ENCODE measurements at places on chromosomes 5 and 9.

GRCh38 chr5:115377468-115378217 is 81.2 kb upstream of the CCDC112 start:
- peak; percentile 47 for DNase-seq

GRCh38 chr5:139658928-139659667 is 10.9 kb downstream of the CXXC5 start:
- peak; percentile 55 for DNase-seq

DNA sequence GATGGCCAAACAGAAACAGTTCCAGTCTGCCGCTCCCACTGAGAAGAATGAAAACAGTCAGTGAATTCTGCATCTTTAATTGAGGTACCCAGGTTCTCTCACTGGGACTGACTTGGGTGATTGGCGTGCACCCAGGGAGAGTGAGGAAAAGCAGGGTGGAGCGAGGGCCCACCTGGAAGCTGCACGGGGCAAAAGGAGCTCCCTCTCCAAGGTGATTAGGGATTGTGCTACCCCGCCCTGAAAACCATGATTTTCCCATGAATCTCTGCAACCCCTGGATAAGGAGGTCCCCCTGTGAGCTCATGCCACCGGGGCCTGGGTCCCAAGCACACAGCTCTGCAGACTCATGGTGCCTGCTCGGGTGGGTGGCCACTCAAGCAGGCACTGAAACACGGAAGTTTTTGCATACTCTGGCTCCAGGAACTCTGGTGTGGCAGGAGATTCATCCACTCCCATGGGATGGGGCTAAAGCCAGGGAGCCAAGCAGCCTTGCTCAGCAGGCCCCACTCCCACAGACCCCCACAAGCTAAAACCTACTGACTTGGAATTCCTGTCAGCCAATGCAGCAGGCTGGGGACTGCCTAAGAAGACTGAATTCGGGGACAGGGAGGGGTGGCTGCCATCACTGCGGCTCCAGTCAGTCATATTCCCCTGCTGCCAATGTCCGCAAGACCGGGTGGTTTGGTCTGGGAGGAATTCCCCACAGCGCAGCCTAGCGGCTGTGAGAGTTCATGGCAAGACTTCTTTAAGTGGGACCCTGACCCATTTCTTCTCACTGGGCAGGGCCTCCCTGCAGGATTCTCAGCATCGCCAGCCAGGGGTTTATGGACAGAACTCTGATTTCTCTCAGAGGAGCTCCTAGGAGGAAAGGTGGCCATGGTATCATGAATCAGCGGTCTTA is 652.2 kb upstream of the RGMB start:
- no peak for DNase-seq

- DNase-seq = no peak
These were observed 6.2 kb downstream of the REEP5 start for GRCh38 chr5:112915831-112916230.

- DNase-seq = no peak
These were observed 92.7 kb downstream of the NRG2 start for GRCh38 chr5:139950436-139950835.

GRCh38 chr5:95380103-95380628 is 11.0 kb upstream of the FAM81B start:
- no peak for DNase-seq

DNA sequence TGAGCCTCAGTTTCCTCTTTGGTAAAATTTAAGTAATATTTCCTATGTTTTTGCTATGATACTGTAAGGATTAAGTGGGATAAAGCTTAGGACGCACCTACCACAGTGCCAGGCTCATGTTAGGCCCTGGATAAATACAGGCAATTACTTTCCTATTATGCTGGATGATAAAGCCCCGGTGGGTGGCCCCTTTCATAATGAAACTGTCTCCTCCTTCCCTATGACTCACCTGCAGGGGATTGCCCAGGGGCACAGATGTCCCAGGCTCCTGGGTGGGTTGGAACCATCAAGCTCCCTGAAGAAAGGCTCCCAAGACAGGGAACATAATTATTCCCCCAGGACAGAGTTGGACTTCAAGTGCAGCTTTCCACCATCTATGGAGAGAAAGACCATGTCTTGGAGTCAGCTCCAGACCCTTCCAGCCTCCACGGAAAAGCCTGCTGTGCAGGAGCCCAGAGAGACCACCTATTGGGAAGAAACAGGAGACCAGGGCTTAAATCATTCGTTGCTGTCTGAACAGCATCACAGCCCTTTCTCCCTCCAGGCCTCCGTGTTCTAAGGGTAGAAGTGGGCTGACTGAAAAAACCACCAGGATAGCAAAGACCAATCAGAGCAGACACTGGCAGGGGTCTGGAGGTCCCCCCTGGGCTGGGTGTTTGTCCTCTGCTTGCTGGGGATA is 43.2 kb upstream of the FOXE1 start:
- DNase-seq = no peak

DNA sequence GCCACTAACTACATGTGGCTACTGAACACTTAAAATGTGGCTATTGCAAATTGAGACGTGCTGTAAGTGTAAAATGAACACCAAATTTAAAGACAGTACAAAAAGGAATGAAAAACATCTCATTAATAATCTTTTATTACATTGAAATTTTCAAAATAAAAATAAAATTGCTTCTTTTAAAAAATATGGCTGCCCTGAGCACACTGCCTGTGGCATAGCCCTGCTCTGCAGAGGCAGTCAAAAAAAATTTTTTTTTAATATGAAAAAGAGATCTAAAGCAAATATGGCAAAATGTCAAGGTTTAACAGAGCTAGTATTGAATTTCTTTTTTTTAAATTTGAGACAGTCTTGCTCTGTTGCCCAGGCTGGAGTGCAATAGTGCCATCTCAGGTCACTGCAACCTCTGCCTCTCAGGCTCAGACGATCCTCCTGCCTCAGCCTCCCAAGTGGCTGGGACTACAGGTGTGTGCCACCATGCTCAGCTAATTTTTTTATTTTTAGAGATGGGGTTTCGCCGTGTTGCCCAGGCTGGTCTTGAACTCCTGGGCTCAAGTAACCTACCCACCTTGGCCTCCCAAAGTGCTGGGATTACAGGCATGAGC is 25.6 kb downstream of the CARNMT1 start:
- no peak for DNase-seq

- DNase-seq = no peak
These were observed 260.7 kb downstream of the CHSY3 start for GRCh38 chr5:130164966-130165365.

- DNase-seq = no peak
These were observed 87.9 kb upstream of the TRIO start for GRCh38 chr5:14054965-14055963.

DNA sequence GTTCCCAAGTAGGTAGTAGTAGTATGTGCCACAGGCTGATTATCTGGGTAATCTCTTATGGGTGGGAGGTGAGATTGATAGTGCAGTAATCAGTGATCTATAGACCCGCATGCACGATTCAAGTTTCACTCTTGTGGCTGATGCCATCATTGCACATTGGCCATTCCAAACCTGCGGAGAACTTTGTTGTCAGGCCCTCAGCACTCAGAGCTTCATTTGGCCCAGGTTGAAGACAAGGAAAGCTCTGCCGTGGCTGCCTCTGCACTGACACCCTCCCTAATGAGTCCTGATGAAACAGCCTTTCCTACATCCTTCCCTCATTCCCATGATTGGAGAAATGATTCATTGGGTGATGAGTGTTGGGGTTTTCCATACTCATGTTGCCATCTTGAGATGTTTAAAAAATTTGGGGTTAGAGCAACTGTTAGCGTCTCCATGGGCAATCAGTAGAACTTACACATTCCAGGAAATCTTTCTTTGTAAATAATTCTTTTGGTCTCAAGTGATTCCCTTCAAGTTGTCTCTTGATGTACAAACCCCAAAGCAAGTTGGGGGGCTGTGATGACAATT is 22.9 kb downstream of the PROP1 start:
- no peak for DNase-seq
